CD4-positive, alpha-beta T cell treated with Interleukin-2 at 100 ng/mL for 4 hours (primary cell): ENCODE measurements at places on chromosomes 2 and 18.

DNA sequence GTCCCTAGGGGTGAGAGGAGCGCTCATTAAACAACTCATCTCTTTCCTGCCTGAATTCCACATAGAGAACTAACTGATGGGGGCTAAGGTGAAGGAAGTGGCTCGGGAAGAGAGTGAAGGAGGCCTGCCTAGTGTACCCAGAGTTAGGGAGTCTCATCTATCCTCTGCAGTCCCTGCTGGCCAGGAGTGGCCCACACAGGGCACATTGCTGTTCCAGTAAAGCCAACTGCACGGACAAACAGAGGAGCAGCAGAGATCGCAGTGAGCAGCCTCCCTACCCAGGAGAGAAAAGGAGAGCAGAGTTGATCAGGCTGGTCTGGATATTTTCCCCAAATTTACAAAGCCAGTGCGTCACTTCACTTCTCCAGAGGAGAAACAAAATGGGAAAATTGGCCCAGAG is 16.9 kb upstream of the FN1 start:
- DNase-seq, result no peak

DNA sequence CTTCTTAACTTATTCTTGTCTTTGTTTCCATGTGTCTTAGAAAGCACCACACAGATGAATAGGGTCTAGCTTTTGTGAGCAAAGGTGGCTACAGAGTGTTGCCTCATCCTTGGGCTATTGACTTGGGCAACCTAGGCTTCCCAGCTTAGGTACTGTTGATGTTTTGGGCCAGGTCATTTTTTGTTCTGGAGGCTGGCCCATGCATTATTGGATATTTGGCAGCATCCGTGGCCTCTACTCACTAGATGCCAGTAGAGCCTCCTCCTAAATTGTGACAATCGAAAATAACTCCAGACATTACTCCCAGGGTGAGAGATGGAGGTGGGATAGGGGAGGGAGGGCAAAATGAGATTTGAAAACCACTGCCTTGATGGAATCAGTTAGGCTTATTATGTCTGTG is 127.3 kb upstream of the EPC2 start:
- DNase-seq, result no peak

- no peak for DNase-seq
Observed at GRCh38 chr2:174341995-174342685, 7.4 kb downstream of the SP9 start.

DNA sequence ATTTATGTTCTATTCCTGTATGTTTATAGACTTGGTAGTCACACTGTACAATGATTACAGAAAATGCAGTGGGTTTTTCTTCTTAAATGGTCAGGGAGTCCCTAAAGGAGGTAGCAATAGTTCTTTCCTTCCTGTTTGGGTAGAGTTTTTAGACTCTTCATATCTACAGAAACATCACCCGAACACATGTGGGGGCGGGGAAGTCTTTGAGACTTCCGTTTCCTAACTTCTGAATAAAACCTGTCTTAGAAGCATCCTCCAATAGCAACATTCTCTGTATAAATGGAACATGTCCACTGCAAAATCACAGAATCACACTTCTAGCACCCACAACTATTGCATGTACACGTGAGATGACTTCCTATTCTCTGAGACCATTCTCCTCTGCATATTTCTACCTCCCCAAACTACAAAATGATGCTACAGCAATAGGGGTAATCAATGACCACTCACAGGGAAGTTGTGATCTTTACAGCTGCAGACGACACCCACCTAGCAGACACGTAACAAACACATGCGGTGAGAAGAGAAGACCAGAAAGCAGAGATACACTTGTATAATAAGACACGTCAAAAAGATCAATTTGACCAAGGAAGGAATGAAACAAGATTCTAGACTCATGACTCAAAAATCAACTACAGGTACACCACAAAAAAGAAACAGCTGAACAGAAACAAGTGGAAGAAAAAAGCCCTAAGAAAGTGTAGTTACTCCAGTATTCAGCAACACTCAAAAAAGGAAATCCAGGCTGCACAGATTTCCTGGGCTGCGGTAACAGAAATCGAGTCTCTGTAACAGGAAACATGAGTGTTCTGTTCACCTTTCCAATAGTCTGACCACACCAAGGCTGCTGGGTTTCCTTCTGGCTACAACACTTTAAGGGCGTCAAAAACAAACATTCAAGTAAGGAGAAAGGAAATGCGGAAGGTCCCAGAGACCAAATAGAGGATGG is 120.4 kb downstream of the ZNF516 start:
- DNase-seq, result peak; percentile 37

- DNase-seq, result peak; percentile 26
Observed at GRCh38 chr2:169363560-169364150, 1.3 kb upstream of the LRP2 start.

GRCh38 chr2:82001614-82002013 is 1697.1 kb upstream of the LRRTM1 start:
- no peak for DNase-seq

- DNase-seq, result no peak
Observed at GRCh38 chr2:132488491-132488890, 71.9 kb downstream of the GPR39 start.

DNA sequence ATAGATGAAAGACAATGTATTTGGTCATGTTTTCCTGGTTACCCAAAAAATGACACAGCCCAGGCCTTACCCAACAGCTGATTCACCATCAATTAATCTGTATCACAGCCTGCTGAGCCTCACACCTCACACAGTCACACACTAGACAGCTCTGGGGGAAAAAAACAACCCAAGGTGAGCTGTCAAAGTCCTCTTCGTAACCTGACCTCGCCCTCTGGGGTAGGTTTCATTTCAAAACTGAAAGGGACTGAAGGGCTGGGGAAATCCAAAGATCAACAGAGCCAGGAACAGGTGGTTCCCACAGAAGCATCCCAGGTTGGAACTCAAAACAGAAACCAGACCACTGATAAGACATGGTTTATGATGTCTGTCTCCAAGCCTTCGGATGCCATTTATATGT is 18.2 kb upstream of the PCBP1 start:
- peak; percentile 95 for DNase-seq

DNA sequence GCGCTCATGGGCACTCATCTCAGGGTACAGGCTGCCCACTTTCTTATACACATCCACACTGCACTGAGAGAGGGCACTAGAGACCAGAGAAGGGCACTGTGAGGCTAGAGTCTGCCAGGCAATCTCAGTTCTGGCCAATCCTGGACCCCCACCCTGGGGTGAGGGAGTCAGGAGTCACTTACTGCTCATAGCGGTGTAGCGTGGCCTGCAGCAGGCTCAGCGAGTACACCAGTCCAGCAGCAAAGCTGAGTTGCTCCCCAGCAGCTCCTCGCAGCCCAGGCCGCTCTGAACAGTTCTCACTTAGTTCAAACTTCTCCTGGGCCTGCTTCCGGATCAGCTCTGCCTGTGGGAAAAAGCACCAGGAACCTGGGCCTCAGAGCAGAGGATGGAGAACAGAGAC is 12.3 kb downstream of the DCTN1 start:
- no peak for DNase-seq

DNA sequence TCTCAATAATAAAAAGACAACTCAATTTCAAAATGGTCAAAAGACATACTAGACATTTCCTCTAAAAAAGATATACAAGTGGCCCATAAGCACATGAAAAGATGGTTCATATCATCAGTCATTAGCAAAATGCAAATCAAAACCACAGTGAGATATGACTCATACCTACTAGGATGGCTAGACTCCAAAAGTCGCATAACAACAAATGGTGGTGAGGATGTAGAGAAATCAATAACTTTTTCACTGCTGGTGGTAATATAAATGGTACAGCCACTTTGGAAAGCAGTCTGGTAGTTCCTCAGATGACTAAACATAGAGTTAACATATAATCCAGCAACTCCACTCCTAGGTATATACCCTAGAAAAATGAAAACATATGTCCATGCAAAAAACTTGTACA is 242.3 kb upstream of the NOL4 start:
- no peak for DNase-seq

DNA sequence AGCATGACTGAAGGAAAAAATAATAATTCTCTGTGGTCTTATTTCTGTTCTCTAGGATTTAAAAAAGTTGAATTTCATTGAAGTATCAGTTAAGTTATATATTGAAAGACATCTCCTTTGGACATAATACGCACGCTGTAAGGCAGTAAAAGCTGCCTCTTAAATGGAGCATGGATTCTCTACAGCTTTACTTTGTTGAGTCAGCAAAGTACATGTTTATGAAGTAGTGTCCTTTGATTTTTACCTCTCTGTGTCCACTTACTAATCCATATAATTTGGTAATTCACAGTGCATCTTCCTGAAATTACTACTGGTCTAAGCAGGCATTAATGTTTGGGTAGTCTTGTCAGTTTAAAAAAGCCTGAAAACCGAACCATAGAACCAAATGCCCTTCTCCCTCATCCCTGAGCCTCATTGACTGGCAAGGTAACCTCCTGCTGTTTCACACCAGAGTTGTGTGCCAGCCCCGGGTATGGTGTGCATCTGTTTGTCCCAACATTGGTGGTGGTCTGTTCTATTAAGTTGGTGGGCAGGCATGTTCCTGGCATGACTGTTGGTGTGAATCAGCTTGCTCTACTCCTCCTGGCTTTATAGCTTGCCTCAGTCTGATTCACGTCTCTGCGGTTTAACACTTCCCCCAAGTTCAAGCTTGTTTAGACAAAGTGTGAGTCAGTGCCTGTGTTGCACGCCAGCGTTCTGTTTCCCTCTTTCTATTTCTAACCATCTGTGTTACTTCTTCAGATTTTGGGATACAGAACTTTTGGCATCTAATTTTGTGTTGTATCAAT is 71.0 kb upstream of the ITM2C start:
- peak; percentile 84 for DNase-seq

- no peak for DNase-seq
Observed at GRCh38 chr18:45252474-45252873, 362.8 kb upstream of the SLC14A2 start.

- no peak for DNase-seq
Observed at GRCh38 chr2:17583166-17583565, 42.7 kb downstream of the VSNL1 start.
